ENCODE measurements at places on chromosomes 13 and 19.

DNA sequence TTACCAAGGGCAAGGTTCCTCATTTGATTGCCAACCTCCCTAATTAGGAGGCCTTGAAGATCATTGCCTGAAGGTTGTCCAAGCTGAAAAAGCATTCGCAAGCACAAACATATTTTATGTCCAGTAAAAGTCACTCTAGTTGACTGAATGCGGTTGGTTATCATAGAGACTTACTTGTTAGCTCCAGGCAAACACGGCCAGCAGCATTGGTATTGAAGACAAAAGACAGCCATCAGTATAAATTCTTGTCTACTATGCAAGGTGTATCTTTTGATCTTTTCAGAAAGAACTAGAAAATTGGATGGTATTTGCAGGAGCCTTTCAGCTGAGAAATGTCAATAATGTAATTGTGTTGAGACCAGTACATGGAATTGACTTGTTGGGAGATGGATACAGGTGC lies 129.9 kb downstream of the GPC6 start:
- no peak for DNase-seq

DNA sequence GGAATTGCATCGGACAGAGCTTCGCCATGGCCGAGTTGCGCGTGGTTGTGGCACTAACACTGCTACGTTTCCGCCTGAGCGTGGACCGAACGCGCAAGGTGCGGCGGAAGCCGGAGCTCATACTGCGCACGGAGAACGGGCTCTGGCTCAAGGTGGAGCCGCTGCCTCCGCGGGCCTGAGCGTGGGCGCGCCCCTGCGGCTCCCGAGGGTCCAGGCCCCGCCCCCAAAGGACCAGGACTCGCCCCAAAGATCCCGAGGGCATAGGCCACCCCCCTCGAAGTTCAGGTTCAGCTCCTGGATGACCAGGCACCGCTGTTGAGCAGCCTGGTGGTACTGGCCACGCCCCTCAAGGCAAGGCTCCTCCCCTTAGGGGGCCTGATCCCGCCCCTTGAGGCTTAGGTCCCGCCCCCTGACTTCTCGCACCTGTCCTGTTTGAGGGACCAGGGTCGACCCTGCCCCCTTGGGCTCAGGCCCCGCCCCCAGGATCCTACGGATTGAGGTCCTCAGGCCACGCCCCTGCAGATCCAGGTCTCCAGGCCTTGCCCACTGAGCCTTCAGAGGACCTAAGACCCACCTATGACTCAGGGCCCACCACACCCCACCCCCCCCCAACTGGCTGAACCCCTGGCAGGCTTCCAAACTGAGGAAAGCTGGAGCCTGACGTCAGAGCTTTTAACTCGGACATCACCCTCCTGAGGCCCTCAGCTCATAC lies 43.1 kb downstream of the CYP4F22 start:
- DNase-seq: no peak

DNA sequence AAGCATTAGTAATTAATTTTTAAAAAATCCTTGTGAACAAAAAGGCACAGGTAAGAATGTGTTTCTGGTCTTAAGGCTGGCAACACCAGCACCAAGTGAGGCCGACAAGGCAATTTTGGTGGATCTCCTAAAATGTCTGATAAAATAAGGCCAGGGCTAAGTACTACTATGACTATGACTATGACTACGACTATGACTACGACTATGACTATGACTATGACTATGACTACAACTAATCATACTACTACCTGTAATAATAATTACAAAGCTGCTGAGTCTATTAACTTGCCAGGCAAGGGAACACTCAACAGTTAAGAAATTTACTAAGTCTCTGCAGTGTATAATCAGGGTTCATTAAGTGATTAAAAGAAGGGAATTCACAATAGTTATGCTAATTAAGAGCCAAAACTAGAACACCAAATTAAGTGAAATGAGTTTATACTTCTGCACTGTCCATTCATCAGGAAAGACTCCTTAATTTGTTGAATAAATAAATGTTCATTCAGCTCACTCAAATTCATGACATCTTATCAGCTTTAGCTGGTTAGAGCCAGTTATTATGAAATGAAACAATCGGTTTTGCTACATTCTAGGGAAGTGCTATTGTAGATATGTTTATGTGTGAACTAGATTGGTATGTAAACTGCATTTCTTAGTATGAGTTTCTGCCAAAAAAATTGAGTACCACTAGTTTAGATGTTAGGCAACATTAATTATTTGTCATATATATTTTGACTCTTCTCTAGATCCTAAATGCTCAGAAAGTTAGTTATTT lies 1626.2 kb upstream of the PCDH20 start:
- DNase-seq: no peak

DNA sequence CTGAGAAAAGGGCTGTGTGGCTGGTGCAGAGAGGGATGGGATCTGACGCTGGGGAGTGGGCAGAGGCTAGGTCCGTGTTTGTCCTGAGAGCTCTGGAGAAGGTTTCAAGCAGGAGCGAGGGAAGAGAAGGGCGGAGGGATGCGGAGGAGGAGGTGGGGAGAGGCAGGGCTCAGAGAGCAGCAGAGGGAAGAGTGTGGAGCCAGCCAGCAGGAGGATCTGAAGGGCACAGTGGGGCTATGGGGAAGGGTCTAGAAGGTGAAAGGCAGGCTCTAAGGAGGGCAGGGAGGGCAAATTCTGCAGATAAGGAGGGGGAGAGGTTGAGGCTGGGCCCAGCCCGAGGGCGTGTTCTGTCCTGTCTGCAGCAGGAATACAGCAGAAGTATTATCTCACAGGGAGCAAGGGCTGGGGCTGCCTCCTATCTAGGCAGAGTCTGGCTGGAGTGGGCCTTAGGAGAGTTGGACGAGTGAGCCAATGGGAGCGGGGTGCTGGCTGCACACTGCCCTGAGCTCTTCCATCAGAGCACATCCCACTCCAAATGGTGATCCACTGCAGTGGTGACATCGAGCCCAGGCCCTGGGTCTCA lies 6.1 kb downstream of the AP2A1 start:
- DNase-seq: no peak

- DNase-seq: no peak
These were observed 56.2 kb downstream of the ATP11A start for GRCh38 chr13:112746044-112746443.

DNA sequence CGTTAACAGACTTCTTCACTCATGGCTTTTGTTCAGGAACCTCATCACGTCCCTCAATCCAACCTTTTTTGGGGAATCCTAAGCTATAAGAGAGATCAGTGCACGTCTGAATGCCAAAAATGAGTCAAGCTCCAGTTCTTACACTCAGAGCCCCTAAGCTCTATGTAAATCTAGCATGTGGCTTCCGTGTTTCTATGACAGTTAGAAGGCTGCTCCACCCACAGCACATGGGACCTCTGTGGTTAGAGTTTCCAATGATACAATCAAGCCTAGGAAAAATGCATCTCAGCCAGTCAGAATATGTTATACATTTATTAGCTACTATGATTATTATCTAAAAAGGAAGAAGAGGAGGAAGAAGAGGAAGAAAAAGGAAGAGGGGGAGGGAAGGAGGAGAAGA lies 135.9 kb downstream of the ENOX1 start:
- no peak for DNase-seq

All from NCI-H1105 (cell line).